ENCODE measurements at places on chromosomes 16 and 17.

DNA sequence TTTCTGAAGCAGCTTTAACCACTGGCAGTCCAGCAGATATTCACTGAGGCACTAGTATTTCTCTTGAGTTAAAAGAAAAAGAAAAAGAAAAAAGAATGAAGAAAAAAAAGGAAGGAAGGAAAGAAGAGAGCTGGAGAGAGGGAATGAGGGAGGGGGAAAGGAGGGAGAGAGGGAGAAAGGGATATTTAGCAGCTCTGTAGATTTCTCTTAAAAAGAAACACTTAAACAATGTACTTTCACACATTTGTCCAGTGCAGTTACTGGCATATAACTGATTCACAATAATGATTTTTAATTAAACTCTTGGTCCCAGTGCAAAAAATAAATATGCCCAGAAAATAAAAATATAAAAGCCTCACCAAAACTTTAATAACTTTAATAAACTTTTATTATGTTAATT is 386.4 kb downstream of the KCNJ2 start:
- no peak for DNase-seq

DNA sequence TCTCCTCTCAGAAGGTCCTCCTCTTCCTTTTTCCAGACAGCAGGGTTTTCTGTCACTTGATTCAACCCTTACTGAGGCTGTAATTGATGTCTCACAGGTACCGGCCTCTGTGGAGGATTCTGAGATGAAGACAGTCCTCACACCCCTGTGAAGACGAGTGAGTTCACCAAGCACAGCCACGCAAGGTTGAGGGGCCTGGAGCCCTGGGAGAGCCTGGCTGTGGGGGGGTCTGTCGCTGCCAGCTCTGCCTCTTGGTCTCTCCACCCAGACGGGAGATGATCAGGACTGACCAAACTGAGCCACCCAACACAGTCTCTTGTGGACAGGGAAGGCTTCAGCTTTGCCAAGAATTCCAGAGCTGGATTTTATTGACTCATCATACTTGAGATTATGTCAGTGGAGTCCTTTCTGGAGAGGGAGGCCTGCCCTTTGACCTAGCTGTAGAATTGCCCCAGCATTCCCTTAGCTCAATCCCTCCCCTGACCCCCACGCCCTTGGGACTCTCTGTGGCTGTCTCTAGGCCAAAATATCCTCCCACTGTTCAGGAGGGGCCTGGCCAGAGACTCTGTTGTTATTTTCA is 51.1 kb upstream of the CRHR1 start:
- no peak for DNase-seq

DNA sequence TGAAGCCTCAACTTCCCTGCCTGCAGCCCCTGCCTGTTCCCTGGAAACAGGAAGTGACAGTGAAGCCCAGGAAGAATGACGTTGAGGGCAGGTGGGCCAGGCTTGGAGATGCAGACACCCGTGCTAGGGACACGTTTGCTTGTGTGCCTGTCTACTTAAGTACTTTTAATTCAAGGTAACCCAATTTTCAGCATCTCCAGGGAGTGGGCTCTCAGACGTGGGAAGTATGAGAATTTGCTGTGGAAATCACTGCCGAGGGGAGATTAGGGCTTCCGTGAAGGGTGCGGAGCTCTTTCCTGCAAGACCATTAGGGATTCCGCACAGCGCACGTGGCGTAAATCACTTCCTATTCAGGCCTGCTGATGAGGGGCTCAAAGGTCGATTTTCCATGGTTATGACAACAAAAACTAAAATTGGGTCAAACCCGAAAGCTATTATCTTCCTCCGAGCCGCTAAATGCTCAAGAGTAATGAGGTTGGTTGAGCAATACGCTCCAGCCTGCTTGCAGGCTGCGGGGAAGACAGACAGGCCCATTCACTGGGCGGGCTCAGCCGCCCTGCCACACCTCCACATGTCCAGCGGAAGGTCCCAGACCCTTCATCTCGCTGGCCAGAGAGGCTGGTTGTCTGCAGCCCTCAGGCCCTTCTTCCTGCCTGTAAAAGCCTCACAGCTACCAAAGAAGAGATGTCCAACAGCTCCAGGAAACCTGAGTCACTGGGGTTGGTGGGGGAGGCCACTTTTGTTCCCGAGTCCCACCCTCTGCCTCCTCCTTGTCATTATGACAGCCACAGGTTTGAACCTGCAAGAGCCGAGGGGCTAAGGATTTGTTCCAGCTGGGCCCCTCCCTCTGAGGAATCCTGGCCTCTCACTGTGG is 109.9 kb downstream of the RBFOX3 start:
- DNase-seq, result no peak

DNA sequence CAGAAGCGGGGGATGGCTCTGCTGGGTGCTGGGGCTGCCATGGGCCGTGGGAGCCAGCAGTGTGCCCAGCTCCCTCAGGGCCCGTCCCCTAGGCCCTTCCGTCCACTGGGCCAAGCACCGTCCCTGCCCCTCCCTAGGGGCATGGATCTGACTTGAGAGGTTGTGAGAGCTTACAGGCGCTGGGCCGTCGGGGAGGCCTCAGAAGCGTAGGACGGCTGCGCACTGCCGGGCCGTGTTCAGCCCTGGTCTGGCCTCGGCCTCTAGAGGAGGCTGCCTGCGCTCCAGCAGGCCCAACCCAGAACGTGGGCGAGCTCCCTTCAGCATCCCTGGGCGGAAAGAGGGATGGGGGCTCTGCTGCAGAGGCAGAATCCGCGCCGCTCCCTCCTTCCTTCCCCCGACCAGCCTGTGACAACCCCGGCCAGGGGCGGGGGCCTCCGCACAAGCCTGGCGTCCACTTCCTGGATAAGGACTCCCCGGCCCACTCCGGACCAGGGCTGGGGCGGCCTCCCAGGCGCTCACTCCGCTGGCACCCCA is 685 bp upstream of the MPG start:
- peak; percentile 47 for DNase-seq

- DNase-seq, result no peak
Measured at GRCh38 chr17:81726004-81726403, 13.9 kb downstream of the SLC25A10 start.

DNA sequence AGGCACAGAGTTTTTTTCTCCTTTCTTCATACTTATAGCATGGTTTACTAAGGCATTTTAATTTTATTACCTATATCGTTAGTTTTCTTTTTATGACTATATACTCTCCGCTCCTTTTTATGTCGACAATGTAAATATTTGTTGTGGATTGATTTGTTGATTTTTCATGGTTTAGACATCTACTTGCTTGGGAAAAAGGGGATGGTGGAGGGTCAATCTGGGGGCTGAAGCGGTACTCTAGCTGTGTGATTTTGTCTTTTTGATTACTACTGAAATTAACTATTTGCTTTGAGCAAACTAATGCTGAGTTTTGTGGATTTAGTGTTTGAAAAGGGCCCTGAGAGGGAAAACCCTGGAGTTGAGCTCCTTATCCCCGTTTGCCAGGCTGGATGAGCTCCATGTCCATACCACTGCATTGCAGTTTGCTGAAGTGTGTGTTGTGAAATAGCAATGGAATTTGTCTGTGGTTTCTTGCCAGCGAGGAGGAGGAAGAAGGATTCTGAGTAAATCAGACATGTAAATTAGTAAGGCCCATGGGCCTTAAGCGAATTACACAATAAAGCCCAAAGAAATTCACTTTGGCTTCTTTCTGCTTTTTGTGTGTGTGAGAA is 72.0 kb downstream of the FTO start:
- DNase-seq, result no peak

DNA sequence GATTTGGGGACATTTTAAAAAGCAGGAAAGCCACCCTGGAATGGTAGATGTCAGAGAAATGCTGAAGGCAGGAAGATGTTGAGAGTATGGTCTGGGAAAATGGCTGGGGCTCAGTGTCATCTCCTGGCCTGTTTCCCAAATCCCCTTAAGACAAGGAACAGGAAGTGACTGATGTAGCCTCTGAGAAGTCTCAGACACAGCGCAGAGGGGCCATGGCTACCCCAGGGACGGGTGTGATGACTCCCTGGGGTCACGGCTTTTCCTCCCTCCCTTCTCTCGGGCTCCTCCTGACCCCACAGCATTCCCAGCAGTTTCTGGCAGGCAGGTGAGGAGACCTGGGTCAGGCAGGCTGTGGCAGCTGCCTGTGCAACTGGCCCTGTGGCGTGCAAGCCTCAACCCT is 45.4 kb downstream of the RAP1GAP2 start:
- no peak for DNase-seq

- DNase-seq, result no peak
Measured at GRCh38 chr16:17612336-17612735, 141.6 kb upstream of the XYLT1 start.

GRCh38 chr17:51537996-51538550 is 277.7 kb downstream of the UTP18 start:
- DNase-seq, result no peak

DNA sequence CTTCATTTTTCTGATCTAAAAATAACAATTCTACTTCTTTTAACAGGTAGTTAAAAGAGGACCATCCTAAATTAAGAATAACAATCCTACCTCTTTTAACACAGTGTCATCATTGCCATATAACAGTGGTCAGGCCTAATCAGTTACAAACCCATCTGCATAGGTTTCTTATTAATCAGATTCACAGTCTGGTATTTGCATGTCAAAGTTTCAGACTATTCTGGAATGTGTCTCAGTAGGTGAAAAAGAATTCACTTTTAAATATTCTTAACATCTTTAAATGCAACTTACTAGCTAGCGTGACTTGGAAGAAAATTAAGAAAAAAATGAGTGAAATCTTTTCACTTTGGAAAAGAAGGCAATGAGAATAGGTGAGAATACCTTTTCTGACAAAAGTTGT is 6.8 kb upstream of the KRT12 start:
- no peak for DNase-seq

GRCh38 chr16:69611103-69611640 is 45.4 kb downstream of the NFAT5 start:
- DNase-seq, result no peak

DNA sequence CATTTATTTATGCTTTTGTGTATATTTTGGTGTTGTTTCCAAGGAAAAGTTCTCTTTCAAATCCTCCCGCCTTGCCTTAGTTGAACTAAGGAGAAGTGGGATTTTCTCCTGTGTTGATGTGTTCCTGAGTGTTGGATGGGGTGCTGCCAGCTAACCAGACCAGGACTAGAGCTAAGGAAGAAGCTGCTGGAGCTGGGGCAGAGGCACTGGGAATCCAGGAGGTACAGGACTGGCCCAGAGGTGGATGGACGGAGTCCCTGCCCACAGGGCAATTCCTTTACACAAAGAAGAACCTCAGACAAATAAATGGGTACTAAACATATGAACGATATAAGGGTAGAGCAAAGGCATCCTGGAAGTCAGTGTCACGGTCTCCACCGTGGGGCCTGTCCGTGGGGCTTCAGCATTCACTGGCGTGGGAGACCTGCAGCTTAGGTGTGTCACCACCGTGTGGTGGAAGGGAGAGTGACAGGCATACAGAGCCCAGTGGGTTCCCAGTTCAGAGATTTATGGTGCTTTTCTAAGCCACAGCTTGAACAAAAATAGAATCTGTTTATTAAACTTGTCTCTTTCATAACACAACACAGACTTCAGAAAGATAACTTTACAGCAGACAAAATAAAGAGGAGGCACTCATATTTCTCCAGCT is 270.7 kb downstream of the NTN1 start:
- DNase-seq, result peak; percentile 54

GRCh38 chr17:145671-146541 is 8.5 kb downstream of the SCGB1C2 start:
- DNase-seq, result peak; percentile 17

DNA sequence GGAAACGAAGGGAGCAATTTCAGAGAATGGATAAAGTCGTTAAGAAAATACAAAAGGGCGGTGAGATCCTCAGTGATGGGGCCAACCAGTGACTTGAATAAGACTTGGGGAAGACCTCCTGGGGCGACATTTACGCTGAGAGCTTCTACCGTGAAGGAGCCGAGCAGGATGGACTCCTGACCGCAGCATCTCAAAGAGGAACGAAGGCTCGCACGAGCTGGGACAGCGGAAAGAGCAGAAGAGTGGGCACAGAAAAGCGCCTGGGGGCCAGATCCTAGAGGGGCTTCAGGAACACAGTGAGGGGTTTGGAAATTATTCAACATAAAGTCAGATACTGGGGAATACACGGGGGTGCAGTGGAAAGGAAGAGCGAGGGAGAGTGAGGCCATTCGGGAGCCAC is 17.5 kb downstream of the ZNF750 start:
- DNase-seq, result no peak

All from activated CD8-positive, alpha-beta T cell treated with anti-CD3 and anti-CD28 coated beads, Interleukin-2, amount 10 ng/mL, durations not matched to agents 7 days and 5 days (primary cell).